ENCODE measurements at places on chromosomes 11 and 22.

DNA sequence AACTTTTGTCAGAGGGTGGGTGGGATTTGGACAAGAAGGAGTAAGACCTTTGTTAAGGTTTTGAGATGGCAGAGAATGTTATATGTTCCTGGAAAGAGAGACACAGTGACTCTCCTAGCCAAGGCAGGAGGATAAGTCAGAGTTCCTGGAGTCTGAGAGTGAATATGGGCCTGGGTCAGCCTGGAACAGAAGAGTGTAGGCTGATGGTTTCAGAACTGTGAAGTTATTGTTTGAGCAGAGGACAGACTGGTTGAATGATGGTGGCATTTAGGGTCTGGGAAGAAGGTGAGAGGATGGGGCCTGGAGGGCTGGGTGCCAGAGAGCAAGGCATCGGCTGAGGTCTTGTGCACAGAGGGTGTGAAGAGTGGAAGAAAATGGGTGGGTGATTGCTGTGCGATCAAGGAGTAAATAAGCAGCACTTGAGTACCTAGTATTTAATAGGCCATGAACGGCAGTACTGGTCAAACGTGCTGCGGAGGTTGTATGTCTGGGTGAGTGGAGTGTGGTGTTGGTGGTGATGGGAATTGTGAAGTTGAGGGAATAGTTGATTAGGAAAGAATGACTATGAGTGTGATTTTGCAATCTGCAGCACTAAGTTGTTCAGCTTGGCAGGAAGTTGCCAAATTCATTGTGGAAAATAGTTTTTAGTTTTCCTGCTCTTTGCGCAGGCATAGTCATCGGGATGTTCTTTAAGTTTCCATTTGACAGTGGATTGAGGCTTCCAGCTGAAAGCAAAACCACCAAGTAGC, 1.8 kb downstream of the PANX1 start:
- DNase-seq: no peak

- DNase-seq: peak; percentile 43
Observed at GRCh38 chr22:26835929-26836528, 178.6 kb downstream of the MIAT start.

DNA sequence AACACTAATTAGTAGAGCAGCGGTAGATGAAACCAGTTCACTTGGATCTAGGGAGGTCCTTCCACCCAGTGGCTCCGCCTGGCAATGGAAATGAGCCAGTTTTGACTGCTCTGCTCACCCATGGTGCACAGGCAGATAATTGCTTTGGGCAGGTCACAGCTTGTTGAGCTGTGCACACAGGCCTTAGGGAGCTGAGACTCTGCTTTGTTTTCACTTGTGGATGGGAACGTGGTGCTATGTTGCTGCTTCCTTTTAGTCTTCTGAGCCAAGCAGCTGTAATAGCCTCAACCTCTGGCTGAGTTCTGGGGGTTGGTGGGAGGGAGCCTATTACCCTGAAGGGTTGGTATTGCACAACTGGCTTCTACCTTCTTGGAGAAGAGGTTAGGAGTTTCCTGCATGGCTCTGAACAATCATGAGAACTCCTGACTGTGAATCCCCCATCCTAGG, 262.3 kb upstream of the MTNR1B start:
- DNase-seq: no peak

DNA sequence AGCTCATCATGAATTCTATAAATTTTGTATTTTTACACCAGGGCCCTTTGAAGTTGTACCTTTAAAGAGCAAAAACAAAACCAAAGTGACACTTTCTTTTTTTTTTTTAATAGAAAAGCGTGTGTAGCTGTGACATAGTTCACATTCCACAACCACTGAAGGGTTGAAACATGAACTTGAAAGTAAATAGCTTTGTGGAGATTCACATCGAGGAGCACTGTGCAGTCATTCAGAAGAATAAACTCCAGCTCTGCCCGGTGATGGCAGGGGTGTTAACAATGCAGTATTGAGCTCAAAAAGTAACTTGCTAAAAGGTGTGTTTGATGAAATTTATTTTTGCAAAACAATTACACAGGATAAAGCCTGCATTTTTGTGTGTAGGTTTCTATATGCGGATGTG, 1166.2 kb downstream of the TBC1D22A start:
- no peak for DNase-seq

DNA sequence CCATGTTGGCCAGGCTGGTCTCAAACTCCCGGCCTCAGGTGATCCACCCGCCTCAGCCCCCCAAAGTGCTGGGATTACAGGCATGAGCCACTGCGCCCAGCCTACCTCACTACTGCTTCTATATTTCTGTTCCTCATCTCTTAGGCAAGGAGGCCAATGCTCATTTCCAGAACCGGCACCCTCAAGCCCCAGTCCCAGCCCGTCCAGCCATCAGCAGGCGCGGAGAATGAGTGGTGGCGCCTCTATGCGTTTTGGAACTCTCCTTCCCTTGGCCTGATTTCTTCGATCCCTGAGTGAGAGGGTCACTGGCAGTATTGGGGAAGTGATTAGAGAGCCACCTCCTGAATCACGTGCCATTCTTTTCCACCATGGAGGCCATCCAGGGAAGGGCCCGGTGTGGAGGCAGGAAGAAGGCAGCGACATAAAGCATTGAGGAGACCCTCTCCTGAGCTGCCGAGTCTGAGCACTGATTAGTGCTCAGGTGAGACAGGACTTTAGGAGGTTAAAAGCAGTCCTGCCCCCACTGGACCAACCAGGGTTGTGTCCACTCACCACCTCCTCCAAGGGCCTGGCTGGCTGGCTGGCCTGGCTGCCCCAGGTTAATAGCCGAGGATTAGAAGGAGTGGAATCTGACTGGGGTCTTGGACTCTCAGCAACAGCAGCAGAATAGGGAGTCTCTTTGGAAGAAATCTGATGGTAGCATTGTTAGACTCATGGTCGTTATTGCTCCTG, 8.7 kb downstream of the GRIK4 start:
- DNase-seq: no peak

- DNase-seq: no peak
Observed at GRCh38 chr11:4496557-4497248, 14.3 kb downstream of the OR52K1 start.

GRCh38 chr22:32615874-32616564, 141.4 kb downstream of the FBXO7 start:
- no peak for DNase-seq

DNA sequence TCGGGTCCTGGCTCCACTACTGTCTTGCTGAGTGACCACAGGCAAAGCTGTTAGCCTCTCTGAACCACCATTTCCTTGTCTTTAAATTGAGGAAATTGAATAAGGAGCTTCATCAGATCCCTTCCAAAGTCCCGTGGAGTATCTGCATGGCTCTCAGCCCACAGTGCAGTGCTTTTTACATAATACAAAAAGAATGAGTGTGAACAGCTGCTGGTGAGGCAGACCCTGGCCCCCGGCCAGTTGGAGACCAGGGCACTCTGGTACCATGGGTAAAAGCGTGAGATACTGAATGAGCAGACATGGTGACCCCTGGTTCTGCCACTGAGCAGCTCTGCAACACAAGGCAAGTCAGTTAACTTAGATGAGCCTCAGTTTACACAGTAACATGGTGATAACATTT, 86.8 kb downstream of the GALNT18 start:
- no peak for DNase-seq

DNA sequence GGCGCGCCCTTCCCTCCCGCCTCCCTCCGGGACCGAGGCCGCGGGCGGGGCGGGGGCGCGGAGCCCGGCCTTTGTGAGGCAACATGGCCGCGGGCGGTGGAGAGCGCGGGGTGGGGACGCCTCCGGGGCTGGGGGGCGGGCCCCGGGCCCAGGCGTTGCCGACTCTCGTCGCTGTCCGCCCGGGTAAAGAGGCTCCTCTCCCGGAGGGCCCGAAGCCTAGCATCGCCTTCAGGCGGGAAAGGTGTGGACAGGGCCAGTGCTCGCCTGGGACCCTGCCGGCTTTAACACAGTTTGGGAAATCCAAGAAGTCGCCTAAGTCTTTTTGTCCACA, 369 bp downstream of the DGCR8 start:
- DNase-seq: peak; percentile 68

GRCh38 chr11:22192289-22192641, 620 bp upstream of the ANO5 start:
- DNase-seq: no peak

GRCh38 chr11:102722821-102723220, 1.9 kb downstream of the MMP8 start:
- no peak for DNase-seq

DNA sequence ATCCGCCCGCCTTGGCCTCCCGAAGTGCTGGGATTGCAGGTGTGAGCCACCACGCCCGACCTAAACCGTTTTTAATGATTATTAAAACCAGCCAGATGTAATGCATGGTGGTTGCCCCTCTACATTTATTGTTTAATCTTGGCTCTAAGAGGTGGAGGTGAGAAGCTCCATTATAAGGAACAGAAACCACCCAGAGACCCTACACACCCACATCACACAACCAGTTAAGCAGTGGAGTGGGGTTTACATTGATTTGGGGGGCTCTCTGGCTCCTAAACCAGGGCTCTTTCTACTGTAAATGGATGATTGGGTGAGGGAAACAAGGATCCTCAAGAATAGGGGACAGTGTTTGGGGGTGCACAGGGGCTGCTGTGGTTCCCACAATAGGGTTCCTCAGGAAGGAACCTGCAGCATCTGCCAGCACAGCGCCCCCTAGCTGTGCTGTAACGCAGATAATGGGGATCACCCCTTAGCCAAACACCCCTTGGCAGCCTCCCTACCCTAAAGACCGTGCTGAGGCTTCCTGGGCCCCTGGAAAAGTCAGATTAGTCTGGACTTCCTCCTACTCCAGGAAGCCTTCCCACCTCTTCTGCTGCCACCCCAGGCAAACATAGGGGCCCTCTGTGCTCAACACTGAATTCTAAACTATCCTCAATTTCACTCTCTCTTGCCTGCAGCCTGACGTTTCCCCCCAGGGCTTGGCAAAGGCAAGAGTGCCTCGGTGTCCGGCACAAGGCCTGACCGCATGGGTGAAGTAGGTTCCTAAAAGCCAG, 2.4 kb downstream of the MPST start:
- DNase-seq: peak; percentile 51

GRCh38 chr11:69864686-69865661, 45.8 kb upstream of the FGF3 start:
- DNase-seq: no peak

DNA sequence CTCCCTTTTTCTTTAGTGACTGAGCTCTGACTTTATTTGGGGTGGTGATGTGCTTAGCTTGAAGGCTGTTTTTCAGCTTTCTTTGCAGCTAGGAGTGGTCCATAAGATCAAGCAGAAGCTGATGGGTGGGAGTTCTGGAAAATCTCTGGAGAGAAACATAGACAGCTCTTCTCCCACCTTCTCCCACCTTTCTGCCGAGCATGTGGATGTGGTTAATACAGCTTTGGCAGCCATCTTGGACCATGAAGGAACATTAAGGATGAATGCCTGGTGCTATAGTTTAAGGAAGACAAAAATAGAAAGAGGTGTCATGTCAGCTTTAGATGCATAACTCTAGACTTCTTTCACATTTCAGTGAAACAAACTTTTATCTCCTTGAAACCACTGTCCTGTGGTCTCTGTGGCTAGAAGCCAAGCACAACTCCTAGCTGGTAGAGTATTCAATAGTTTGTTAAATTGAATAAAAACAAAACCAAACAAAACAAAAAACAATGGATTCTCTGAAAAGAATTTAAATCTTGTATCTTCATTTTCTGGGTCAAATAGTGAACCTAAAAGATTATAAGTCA, 203.6 kb upstream of the SESN3 start:
- no peak for DNase-seq

GRCh38 chr11:127412722-127413380, 412.3 kb upstream of the KIRREL3 start:
- DNase-seq: no peak

GRCh38 chr11:2813141-2813908, 72.2 kb downstream of the CDKN1C start:
- no peak for DNase-seq

DNA sequence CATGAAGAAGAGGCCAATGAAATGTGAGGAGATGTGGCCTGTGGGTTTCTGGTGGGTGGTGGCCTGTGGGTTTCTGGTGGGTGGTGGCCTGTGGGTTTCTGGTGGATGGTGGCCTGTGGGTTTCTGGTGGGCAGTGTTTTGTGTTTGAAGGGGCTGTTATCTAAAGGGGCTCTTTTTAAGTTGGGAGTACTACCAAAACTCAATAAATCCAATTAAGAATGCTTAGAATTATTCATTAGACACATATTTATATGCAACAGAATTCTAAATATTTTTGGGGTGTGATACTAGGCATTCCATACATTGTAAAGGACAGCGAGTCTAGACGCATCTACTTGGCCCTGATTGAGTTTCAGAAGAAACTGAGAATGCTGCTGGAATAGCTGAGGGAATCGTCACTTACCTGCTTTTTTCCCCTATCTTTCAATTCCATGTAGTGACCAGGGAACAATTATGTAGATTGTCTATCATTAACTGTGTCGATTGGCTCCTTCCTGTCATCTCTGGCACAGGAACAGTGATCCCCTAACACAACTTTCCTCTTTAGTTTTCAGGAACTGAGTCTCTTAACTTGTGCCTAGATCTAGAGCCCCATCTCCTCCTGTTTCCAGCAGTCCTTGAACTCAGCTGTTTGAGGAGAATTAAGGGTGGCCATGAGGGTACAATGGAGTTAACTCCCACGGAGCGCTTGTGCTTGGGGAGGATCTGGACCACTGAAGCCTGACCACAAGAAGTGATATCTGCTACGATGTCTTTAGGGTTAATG, 37.3 kb upstream of the TOP3B start:
- no peak for DNase-seq

- DNase-seq: peak; percentile 10
Observed at GRCh38 chr11:7514099-7514591, 346 bp downstream of the PPFIBP2 start.

GRCh38 chr11:118625976-118626375, 18.6 kb downstream of the PHLDB1 start:
- DNase-seq: no peak

DNA sequence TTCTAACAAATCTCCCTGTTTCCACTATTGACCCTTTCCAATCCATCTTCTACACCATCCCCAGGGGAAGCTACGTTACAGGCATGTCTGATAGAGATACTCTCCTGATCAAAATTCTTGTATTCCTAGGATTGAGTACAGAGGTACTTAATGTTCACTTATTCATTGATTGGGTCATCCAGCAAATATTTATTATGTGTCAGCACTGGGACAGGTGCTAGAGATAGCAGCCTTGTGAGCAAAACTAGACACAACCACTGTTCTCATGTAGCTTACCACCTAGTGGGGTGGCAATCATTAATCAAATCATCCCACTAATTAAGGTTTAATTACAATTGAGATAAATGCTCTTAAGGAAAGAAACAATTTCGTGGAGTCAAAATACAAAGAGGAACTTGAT, 9.4 kb upstream of the RTCB start:
- DNase-seq: no peak

- DNase-seq: no peak
Observed at GRCh38 chr22:48138427-48138826, 1376.0 kb downstream of the TBC1D22A start.

Measured in stimulated activated CD4-positive, alpha-beta T cell treated with anti-CD3 and anti-CD28 coated beads, Interleukin-4, amount 100 ng/mL, for 24 hours (primary cell).